Muscle of back (tissue), 13 donors: ENCODE measurements at places on chromosomes 6 and 20.

DNA sequence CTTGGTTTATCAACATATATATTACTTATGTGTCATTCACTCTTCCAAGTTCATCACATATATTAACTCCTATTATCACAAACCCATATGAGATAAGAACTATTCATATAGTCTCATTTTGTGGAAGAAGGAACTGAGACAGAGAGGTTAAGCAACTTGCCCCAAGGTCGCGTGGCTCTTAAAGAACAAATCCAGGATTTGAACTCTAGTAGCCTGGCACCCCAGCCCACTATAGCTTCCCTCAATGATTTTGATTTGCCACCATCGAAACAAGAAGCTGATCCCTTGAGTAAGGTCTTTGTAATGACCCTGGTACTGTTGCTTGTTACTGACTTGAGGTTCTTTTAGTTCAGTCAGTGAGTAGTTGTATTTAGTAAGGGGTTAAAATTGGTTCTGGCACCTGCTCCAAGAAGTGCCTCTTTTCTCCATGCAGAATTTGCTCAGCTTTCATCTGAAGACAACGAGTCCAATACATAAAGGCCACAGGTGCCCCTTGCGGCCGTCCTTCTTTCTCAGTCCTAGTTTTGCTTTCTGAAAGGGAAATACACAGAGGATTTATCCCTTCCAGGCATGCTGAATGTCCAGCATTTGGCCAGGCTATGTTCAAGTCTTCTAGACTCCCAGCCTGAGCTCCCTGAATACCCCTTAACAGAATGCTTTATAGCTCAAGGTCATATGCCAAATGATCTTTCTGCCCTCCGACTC, 253.0 kb downstream of the TBC1D7 start:
- no peak for DNase-seq

DNA sequence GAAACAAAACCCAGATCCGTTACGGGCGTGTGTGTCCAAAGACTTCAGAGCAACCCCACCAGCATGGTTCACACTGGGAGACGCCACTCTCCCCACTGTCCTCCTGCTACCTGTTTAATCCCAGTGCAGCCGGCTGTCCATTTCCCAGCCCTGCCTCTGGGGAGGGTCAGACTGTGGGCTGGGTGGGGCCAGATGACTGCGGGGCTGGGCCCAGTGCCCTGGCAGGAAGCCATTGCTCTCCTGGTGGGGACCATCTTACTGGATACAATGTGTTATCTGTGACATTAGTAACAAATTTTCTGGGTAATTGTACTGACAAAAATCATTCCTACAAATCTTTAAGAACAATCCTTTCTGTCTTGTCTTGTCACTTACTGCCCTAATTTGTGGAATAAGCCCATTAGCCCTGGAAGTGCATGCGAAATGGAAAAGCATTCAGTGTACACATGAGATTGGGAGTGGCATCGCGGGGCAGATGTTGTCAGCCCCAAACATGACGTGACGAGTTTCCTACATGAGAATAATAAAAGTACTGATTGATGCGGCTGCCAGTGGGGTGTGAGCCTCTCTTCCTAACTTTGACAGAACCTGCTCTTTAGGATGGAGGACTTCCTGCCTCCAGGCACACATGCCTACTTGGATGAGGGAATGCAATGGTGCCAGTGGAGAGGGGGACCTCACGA, 37.9 kb upstream of the PCMTD2 start:
- no peak for DNase-seq

- no peak for DNase-seq
These were observed 580.8 kb downstream of the BMP2 start for GRCh38 chr20:7348253-7348652.

DNA sequence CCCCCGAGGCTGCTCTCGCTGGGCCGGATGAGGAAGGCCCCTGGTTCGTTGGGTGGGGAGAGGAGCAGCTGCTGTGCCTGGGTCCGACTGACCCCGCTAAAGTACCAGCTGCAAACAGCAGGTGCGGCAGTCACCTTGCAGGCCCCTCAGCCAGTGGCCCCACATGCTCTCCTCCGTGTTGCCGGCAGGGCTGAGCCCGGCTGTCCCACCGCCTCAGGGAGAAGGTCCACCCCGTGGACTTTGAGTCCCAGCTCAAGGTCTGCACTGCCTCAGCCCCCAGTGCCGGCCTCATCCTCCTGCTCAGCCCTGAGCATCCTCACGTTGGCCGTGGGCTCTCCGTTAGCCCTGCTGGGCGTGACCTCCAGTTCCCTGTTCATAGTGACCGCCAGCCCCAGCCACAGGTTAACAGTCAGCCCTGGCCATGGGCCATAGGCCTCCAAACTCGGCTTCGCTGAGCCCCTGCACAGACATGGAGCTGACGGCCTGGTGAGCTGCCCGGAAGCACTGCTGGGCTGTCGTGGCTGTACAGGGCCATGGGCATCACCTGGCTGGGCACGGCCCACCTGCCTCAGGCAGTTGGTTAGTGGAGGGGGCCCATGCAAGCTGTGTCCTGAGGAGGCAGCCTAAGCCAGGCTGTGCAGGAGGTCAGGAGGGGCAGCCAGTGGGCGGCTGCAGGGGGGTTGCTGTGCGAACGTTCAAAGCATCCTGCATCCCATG, 3.1 kb downstream of the SRMS start:
- DNase-seq = no peak

GRCh38 chr20:33896509-33896908, 85.4 kb downstream of the CHMP4B start:
- DNase-seq = peak; percentile 32

DNA sequence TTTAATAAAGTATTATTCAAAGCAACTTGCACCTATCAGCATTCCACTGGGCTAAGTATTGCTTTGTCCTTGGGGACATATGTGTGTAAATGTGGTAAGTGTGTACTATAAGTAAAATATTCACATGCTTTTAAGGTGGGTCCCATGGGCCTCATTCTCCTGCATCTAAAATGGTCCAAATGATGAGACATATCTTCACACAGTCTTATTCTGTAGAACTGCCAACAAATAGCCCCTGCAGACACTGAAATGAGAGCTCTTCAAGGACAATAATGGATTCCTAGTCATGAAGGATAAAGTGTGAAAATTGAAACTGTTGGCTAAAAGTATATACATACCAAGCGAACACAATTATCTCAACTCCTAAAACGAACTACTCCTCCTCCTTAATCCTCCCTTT, 81.8 kb downstream of the SMLR1 start:
- DNase-seq = no peak
